PC-3 (cell line): ENCODE measurements at places on chromosomes 2 and 18. TPM values are rescaled to one million over a fixed set of nuclear protein-coding genes. Genes with fewer than 3 reads are reported as not detected.

Gene YWHAQ
- total RNA-seq, result 354 and 377 TPM in 2 replicates

Gene TET3
- 6.1 and 10.1 TPM in 2 replicates for total RNA-seq

GRCh38 chr2:232368311-232368731, 10.2 kb upstream of the ALPP start:
- DNase-seq, result peak; percentile 59

DNA sequence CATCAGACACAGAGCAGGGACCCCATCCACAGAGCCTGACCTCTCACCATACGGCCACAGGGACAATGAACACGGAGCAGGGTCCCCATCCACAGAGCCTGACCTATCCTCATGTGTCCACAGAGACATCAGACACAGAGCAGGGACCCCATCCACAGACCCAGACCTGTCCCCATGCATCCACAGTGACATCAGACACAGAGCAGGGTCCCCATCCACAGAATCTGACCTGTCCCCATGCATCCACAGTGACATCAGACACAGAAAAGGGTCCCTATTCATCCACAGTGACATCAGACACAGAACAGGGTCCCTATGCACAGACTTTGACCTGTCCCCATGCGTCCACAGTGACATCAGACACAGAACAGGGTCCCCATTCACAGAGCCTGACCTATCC, 325.1 kb upstream of the RAB6C start:
- no peak for DNase-seq

- peak; percentile 63 for DNase-seq
Measured at GRCh38 chr2:24111407-24111901, 11.7 kb downstream of the PFN4 start.

Gene RGPD3
- 0.04 TPM in 1 of 2 replicates, not detected in the other for total RNA-seq

Gene COBLL1
- 3.6 and 4.3 TPM in 2 replicates for total RNA-seq
